ENCODE measurements at places on chromosomes 3 and 15. TPM values are rescaled to one million over a fixed set of nuclear protein-coding genes. Genes with fewer than 3 reads are reported as not detected.

DNA sequence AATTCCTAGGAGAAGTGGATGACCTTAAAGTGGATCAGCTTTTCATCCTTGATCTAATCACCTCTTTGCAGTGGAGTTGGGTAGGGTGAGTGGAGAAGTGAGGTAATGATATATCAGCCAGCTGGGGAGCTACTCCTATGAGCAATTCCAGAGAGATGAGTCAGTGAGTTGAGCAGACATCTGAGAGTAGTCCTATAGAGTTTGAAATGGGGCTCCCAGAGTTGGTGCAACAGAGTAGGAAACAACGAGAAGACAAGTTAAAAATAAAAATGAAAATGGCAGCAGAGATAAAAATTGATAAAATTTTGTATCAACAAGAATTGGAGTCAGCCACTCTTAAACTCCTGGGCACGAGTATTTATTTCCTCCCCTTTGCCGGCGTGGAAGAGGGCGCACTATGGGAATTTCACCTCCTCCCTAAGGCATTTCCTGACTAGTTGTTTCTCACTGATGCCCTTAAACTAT, 150.8 kb upstream of the DPH6 start:
- DNase-seq, result no peak

GRCh38 chr3:112017091-112017490, 17.4 kb upstream of the TMPRSS7 start:
- no peak for DNase-seq

DNA sequence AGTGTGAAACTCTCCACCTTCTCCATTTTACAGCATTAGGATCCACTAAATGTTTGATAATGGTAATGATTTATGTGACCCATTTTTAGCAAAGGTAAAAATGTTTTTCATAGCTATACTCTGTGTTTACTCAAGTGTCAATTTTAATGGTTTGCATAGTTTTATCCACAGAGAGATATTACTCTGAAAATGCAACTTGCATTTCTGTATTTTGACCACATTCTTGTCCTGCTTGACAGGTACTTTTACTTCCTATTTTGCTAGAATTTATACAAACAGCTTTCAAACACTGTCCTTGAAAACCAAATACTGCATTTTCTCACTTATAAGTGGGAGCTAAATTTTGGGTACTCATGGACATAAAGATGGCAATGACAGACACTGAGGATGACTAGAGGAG, 62.9 kb downstream of the SERPINI1 start:
- no peak for DNase-seq

- no peak for DNase-seq
Measured at GRCh38 chr3:71226565-71227269, 356.8 kb downstream of the FOXP1 start.

GRCh38 chr3:165347526-165347925, 151.3 kb upstream of the SLITRK3 start:
- no peak for DNase-seq

GRCh38 chr3:26280517-26280916, 342.1 kb upstream of the LRRC3B start:
- DNase-seq, result no peak

DNA sequence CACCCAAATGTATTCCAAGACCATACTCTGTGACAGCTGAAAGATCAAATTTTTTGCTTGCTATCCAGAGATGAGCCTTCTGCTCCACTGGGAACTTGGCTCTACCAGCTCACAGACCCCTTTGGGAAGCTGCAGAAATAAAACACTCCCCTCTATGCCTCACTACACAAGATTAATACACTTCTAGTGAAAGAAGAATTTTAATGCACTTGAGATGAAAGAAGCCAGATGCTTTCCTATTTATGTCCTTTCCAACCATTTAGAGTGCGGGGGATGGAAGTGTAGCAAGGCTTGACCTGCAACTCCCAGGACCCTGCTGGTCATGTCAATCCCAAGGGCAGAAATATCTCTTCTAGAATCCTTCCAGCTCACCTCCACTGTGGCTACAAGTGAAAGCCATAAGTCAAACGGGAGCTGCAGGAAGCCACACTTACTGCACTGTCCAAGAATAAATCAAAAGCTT, 34.7 kb downstream of the ANXA2 start:
- DNase-seq, result no peak

GRCh38 chr3:31615071-31615875, 82.5 kb downstream of the STT3B start:
- no peak for DNase-seq

- no peak for DNase-seq
Measured at GRCh38 chr15:79028411-79028964, 62.1 kb downstream of the RASGRF1 start.

DNA sequence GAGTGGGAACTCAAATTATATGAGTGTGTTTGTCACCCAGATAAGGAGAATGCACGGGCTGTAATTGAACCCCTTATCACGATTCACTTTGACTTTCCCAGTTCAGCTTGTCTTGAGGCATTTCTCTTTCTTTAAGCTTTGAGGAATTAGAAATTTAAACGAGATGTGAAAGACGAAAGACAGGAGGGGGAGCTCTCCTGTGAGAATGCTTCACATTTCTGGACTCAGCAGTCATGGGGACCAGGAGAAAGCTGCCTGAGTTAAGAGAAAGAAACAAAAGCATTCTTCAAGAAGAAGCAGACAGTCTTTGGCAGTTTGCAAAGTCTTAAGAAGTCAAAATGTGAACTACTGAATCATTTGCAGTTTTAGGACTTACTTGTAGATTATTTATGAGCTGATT, 205.6 kb downstream of the NECTIN3 start:
- DNase-seq, result no peak

- no peak for DNase-seq
Measured at GRCh38 chr3:43177085-43177484, 71.2 kb upstream of the POMGNT2 start.

- DNase-seq, result no peak
Measured at GRCh38 chr3:16060945-16061344, 113.5 kb upstream of the GALNT15 start.

DNA sequence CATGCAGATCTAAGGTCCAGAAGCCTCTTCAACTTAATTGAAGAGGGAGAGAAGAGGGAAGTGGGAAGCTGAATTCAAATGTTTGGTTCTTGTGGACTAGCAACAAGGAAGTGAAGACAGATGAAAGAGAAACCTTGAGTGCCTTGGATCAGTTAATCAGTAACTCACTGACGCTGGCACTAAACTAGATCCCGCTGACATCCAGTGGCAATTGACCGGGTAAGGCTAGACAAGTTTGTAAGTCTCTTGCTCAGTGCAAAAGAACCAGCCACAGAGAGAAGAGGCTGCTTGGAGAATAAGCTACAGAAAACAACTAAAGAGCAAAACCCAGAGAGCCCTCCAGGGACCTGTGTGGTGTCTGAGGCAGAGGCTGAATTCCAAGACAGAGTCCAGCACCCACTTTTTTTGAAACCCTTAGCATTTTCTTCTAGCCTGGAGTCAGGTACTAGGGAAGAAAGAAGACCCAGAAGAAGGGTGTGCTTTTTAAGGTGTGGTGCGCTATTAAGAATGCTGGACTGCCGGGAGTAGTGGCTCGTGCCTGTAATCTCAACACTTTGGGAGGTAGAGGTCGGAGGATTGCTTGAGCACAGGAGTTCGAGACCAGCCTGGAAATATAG, 6.9 kb downstream of the PLCH1 start:
- DNase-seq, result no peak

DNA sequence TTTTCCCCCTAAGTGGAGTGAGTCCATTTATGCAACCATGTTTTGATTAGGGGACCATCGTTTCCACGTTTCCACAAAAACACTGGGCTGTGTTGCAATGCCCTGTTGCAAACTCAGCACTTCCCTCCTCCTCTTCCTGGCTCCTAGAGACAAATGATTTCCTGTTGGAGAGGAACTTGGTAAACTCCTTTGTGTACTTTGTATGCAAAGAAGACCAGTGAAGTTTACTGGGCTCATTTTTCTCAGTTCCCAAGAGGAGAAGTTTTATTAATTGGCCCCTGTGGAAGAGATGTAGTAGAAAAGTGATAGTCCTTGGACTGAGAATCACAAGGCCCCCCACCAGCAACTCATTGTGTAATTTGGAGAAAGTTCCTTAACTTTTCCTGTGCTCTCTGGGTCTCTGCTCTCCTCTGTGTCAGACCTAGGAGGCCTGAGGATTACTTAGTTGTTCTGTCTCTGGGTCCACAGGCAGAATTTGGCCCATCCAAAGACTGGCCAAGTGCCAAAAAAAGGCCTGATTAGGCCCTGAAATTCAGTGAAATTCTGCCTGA, 95.0 kb downstream of the ATG7 start:
- no peak for DNase-seq

DNA sequence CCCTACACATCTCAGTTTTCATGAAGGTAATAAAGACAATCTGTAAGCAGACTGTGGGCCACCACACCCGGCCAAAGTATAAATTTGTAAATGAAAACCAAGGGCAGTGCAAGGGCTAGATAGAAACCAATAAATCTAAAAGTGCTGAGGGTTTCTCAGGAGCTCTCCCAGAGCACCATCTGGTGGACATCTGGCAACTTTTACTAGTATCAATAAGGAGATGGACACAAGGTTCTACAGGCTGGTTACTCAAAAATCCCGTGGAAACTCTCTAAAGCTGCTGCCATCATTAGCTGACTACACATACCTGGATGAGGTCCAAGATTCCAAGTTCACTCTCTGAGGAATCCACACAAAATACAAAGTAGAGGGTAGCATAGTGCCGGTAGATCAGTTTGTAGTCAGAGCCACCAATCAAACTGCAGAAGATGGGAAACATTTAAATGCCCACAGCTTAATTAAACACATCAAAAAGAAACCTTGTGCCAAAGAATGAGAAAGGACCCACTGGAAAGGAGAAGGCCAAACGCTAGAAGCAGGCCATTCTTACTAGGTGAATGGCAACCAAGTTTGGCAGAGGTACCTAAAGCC, 5.5 kb downstream of the AP3S2 start:
- DNase-seq, result no peak

DNA sequence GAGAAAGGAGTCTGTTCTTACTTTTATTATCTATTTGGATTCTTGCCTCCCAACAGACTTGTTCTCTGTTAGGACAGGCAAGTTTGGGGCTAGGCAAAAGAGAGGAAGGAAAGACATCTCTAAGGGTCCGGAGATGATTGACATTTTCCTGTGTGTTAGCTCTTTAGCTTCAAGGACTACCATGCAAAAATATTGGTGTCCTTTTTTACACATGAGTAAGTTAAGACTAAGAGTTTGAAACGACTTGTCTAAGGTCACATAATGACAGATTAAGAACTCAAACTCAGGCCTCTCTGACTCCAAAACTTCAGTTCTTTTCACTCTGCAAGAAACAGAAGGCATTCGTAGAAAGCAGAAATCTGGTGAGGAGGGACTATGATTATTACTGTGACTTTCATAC, 5.9 kb downstream of the LMCD1 start:
- no peak for DNase-seq

GRCh38 chr15:67085237-67085817, 19.9 kb downstream of the SMAD3 start:
- no peak for DNase-seq

GRCh38 chr3:155603302-155603701, 141.6 kb downstream of the PLCH1 start:
- DNase-seq, result no peak

- DNase-seq, result no peak
Measured at GRCh38 chr15:37693926-37694325, 240.5 kb upstream of the TMCO5A start.

- no peak for DNase-seq
Measured at GRCh38 chr15:90316139-90316538, 35.9 kb upstream of the ZNF774 start.

GRCh38 chr15:50911001-50911400, 2.5 kb downstream of the AP4E1 start:
- no peak for DNase-seq

DNA sequence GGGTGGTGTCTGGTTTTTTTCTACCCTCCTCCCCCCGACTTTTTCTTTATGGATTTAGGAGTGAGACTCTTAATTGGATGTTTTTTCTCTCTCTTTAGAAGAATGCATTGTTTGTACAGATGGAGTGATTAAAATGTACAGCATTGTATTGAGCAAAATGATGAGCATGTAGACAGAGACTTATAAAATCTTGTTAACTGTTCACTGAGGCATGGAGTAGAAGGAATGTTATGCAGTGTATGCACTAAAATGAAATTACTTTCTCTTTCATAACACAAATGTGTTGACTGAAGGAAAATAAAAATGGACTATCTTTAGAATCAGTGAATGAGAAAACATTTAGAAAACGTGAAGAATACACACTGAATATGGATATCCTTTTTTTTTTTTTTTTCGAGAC, 39.8 kb downstream of the ZFAND6 start:
- no peak for DNase-seq

GRCh38 chr15:57118013-57118799, 199.8 kb downstream of the TCF12 start:
- DNase-seq, result no peak

GRCh38 chr15:98281130-98281529, 320.6 kb downstream of the ARRDC4 start:
- no peak for DNase-seq

DNA sequence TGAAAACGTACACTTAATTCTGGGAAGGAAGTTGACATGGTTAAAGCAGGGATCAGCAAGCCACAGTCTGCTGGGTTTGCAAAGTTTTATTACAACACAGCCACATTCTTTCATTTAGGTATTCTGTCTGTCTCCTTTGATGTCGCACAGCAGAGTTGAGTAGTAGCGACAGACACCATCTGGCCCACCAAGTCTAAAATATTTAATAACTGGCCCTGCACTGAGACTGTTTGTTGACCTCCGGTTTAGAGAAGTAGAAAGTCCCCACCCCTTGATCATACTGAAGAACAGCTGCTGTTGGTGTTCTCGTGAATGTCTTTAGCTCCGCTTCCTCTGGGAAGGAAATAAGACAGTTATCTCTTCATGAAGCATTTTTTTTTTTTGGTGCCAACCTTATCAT, 66.2 kb downstream of the MCTP2 start:
- DNase-seq, result no peak

DNA sequence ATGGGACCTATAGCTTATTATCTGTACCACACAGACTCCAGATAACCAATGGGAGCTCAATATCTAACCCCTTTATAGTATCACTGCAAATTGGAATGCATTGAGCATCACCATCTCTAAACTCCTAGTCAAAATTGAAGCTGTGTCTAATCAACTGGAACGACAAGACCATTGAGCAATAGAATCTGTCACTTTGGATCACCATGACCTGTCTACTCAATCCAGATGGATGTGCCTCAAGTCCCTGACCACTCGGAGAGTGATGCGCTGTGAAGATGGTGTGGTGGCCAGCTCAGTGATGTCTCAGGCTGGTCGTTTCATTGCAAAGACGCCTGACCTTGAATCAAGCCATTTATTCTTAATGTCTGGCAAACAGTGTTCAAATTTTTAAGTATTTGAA, 160.5 kb downstream of the SEMA6D start:
- no peak for DNase-seq

- DNase-seq, result no peak
Measured at GRCh38 chr3:188279502-188280335, 125.8 kb downstream of the LPP start.

The UNC13C gene
- total RNA-seq, result 0.14 TPM

The CCDC54 gene
- total RNA-seq, result not detected

The ITPKA gene
- total RNA-seq, result 0.67 TPM

The ILDR1 gene
- total RNA-seq, result 6.9 TPM

The GOLGA8J gene
- total RNA-seq, result not detected

The CYP11A1 gene
- 1.1 TPM for total RNA-seq

The LOXL1 gene
- 11.1 TPM for total RNA-seq

The MOBP gene
- total RNA-seq, result not detected

The DPPA4 gene
- total RNA-seq, result not detected

The SLC9C1 gene
- not detected for total RNA-seq

The SCG5 gene
- total RNA-seq, result 0.96 TPM

The GP9 gene
- total RNA-seq, result 1.2 TPM

The PIERCE2 gene
- total RNA-seq, result 2.3 TPM

Measured in upper lobe of right lung (tissue), 1 donor.